ENCODE measurements at places on chromosomes 12 and 14.

GRCh38 chr12:32702473-32702872, 23.4 kb downstream of the DNM1L start:
- ATAC-seq = no peak

DNA sequence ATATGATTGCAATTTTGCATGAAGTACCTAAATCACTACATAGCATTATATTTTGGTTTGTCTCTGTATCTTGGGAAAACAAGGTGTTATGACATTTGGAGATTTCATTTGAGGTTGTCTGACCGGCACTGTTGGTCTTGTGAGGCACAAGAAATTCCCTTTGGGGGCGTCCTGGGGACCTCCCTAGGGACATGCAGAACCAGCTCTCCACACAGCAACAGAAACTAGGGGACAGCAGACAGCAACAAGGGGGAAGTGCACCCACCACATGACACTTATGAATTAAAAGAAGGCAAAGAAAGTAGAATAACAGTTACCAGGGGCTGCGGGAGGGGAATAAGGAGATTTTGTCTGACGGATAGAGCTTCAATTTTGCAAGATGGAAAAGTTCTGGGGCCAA, 14.4 kb downstream of the DDX54 start:
- ATAC-seq = no peak

DNA sequence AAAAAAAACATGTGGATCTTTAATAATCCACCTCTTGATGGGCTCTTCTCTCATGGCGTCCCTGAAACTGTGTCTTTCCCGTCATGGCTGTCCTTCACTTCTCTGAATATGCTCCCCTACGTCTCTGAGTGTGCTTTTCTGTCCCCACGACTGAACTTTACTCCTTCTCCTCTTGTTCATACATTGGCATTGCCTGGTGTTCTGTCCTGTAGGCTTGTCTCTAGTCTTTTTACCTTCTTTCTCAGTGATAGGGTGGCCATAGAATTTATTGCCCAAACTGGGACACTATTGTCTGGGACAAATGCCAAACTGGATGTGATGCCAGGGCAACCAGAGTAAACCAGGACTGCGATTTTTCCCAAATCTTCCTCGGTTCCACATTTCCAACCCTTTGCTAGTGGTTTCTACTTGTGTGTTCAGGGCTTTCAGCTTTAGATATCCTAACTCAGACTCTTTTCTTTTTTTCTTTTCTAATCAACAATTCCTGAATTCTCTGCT, 202.2 kb downstream of the ATP23 start:
- no peak for ATAC-seq

DNA sequence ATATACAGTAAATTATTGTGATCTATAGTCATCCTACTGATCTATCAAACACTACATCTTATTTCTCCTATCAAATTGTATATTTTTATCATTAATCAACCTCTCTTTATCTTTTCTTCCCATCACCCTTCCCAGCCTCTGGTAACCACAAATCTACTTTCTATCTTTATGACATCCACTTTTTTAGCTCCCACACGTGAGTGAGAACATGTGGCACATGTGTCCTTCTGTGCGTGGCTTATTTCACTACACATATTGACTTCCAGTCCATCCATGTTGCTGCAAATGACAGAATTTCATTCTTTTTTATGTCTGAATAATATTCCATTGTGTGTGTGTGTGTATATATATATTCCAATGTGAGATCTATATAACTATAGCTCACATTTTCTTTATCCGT, 67.8 kb upstream of the TBX5 start:
- ATAC-seq = no peak

DNA sequence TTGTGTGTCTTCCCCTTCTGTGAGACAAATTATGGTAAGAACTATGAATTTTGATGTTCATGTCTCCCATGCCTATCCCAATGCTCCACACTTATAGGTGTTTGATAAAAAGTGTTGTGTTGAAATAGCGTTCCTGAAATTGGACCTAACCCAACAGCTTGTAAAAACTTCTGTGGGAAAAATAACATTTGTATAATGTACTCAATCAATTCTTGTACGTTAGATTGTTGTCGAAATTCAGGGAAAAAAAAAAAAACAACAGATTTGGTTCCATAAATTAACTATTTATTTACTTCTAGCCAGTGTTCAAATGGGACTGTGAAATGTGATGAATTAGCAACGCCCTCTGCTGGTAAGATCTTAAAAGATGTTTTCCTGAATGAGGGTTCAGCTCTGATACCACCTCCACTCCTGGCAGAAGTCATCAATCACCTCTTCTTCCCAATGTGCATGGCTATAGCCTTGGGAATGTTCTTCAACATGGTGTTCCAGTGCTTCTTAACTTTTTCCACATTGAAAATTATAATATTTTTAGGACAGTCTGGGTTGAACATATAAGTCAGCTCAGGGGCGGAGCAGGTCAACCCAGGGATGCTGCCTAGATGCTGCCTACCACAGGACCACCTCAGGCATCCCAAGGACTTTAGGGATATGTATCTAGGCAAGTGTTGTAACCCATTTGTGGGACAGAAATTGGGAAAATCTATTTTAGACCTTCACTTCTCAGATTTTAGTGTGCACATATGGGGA, 170.6 kb downstream of the OTOGL start:
- ATAC-seq = no peak

DNA sequence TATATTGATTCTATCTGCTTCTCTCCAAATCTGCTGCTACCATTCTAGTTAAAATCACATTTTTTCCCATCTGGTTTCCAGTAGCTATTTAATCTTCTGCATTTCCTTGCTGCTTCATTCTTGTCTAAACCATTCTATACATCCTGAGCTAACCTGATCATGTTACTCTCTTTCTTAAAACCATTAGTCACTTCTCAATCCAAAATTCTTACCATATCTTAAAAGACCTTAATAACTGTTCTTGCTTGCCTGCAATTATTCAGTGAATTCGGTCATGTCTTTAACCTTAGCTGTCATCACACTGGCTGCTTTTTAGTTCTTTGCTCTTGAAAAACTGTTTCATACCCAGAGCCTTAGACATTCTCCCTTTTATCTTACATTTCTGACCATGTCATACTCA, 56.4 kb upstream of the PZP start:
- ATAC-seq = no peak

- no peak for ATAC-seq
Measured at GRCh38 chr14:22332686-22333421, 256.2 kb downstream of the DAD1 start.

DNA sequence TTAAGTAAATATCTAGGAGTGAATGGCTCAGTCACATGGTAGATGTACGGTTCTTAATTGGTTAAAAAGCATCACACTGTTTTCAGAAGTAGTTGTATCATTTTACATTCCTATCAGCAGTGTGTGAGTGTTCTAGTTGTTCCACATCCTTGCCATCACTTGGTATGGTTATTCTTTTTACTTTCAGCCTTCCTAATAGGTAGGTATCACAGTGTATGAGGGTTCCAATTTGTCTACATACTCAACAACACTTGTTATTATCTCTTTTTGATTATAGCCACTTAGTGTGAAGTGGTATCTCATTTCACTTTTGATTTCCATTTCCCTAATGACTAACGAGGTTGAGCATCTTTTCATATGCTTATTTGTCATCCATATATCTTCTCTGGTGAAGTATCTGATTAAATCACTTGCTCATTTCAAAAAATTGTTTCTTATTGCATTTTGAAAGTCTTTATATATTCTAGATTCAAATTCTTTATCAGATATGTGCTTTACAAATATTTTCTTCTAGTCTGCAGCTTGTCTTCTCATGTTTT, 3.5 kb upstream of the SPRYD3 start:
- ATAC-seq = peak; percentile 3

DNA sequence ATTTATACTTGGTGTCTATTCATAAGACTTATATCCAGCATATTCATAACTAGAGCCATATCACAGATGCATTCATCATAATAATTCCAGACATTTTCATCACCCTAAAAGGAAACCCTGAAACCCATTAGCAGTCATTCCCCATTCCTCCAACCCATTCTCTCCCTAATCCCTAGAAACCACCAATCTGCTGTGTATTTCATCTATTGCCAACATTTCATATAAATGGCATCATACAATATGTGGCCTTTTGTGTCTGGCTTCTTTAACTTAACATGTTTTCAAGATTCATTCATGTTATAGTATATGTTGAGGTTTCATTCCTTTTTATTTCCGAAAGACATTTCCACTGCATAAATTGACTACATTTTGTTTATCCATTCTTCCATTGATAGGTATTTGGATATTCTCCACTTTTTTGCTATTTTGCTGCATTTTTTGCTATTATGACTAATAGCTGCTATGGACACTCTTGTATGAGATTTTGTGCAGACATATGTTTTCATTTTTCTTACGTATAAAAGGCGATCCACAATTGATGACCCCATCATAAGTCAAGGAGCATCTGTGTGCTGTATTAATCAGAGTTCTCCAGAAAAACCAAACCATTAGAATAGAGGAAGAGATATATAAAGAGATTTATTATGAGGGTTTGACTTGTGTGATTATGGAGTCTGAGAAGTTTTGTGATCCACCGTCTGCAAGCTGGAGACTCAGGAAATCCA, 5.1 kb upstream of the OAS2 start:
- no peak for ATAC-seq

Measured in activated T-helper 17 cell treated with anti-CD3 and anti-CD28 coated beads, Interleukin-2, amount 50 U/mL, for 72 hours (primary cell).